WTC11 (cell line): ENCODE measurements at places on chromosomes 16 and 17. TPM values are rescaled to one million over a fixed set of nuclear protein-coding genes. Genes with fewer than 3 reads are reported as not detected.

GRCh38 chr16:22843856-22844255 is 29.9 kb downstream of the HS3ST2 start:
- no peak for DNase-seq

DNA sequence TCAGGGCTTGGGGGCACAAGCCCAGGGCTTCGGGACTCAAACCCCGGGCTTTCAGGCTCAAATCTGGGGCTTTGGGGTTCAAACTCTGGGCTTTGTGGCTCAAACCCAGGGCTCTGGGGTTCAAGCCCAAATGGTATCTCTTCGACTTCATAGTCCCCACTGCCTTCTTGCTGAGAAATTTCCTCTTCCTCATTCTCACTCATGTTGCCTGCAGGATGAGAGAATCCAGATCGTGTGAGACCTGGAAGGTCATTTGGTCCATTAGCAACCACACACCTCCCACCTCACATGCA is 576 bp downstream of the ZNF768 start:
- no peak for DNase-seq

PPY gene
- total RNA-seq = not detected in 3 replicates

HBQ1 gene
- total RNA-seq = 3.0 to 7.8 TPM (median 5.2 TPM) in 3 replicates

ABCA9 gene
- not detected in 3 replicates for total RNA-seq
